Right renal cortex interstitium (tissue), 3 donors: ENCODE measurements at places on chromosomes 12 and 14.

- DNase-seq, result no peak
Measured at GRCh38 chr14:76664790-76665189, 96.5 kb upstream of the VASH1 start.

GRCh38 chr12:87687362-87687761 lies 341.8 kb downstream of the C12orf50 start:
- DNase-seq, result no peak

- DNase-seq, result no peak
Measured at GRCh38 chr14:36524220-36524837, 4.3 kb upstream of the NKX2-1 start.

DNA sequence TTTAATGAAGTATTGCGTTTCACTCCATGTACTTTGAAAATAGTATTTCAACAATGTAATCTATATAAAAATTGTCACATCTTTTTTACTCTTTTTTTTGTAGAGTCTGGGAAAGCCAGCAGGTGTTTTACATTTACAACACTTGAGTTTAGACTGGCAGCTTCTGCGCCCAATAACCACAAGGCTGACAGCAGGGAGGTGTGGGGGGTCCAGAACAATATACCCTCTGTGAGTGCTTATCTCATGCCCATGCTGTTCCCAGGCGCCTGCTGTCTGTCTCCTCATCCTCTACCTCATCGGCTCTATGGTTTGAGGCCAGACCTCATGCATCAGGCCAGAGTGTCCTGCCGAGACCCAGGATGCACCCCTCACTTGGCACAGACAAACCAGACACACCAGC lies 24.9 kb downstream of the FBRSL1 start:
- DNase-seq, result no peak

DNA sequence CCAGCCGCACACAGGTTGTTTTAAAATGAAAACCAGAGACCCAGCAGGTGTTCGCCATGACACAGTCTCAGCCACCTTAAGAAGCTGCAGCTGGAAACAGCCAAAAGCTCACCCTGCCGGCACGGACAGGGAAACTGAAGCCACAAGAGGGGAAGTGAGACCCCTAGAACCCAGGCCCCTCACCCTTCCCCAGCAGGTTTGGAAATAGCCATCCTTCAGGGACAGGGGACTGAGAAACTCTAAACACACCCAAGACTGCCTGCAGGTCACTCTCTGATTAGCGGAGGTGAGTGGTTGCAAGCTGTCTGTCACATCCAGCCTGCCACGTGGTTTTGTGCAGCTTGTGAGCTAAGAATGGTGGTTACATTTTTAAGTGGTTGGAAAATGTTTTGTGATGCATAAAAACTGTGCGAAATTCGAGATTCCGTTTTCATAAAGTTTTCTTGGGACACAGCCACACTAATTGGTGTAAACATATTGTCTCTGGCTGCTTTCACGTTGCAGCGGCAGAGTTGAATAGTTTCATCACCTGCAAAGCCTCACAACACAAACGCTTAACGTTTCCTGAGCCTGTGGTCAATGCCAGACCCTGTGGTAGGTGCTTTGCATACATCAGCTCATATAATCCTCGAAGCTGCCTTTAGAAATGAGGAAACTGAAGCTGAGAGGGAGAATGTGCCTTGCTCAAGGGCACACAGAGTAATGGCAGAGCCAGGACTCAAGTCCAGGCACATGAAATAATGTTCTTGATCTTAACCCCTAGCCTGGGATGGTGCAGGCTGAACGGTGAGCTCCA lies 1.7 kb upstream of the SELPLG start:
- no peak for DNase-seq

DNA sequence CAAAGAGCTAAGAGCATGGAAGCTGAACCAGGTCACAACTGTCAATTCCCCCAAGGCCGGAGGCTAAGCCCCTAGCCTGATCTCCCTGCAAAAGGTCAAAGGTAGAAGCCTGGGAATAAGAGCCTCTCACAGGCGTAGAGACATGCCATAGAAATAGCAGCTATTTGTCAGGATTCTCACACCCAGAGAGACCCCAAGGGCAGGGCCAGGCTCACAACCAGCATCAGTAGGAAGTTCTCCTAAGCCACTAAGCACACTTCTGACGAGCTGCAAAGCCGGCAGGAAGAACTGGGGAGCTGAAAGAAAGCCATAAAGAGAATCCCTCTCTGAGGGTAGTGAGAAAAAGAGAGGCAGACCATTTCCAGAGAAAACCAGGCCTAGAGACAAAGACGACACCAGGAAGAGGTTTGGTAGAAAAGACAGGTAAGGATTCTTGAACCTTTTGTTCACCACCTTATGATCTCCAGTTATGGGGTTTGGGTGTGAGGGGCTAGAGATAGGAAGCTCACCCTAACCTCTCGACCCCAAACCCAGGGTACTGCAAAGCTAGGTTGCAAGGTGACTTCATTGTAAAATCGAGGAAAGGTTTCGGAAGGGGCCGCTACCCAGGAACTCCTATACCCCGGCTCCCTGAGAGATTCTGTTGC lies 1.0 kb downstream of the SMARCC2 start:
- no peak for DNase-seq

GRCh38 chr12:66242311-66242710 lies 53.3 kb downstream of the IRAK3 start:
- DNase-seq, result no peak

- no peak for DNase-seq
Measured at GRCh38 chr12:27906658-27907473, 65.7 kb downstream of the PTHLH start.

DNA sequence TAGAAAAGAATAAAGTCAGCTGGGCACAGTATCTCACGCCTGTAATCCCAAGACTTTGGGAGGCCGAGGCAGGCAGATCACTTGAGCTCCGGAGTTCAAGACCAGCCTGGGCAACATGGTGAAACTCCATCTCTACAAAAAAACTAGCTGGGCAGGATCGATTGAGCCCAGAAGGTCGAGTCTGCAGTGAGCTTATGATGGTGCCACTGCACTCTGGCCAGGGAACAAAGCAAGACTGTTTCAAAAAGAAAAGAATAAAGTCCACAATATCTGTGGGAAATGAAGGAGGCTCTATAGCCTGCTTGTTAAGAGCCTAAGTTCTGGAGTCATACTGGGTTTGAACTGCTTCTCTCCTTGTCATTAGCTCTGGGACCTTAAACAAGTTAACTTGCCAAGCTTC lies 7.9 kb downstream of the MAPK1IP1L start:
- no peak for DNase-seq

- no peak for DNase-seq
Measured at GRCh38 chr14:76729953-76730505, 31.2 kb upstream of the VASH1 start.

DNA sequence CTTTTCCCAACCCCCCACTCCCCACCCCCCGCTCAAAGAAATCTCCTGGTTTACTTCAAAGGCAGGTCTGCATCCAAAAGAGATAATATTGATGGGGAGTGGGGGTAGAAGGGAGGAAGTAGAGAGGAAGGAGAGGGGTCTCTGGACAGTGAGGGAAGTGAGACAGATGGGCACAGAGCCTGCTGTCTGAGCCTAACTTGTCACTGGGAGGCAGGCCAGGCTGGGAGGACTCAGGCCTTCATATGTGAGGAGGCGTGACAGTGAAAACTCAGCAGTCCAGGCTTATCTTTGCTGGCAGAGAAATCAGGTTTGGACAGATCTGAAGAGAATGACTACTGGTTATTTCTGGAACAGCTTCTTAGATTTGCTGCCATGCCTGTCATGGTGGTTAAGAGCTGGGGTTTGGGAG lies 192.3 kb downstream of the NUAK1 start:
- no peak for DNase-seq

- no peak for DNase-seq
Measured at GRCh38 chr12:80277732-80278131, 166.3 kb upstream of the PTPRQ start.

DNA sequence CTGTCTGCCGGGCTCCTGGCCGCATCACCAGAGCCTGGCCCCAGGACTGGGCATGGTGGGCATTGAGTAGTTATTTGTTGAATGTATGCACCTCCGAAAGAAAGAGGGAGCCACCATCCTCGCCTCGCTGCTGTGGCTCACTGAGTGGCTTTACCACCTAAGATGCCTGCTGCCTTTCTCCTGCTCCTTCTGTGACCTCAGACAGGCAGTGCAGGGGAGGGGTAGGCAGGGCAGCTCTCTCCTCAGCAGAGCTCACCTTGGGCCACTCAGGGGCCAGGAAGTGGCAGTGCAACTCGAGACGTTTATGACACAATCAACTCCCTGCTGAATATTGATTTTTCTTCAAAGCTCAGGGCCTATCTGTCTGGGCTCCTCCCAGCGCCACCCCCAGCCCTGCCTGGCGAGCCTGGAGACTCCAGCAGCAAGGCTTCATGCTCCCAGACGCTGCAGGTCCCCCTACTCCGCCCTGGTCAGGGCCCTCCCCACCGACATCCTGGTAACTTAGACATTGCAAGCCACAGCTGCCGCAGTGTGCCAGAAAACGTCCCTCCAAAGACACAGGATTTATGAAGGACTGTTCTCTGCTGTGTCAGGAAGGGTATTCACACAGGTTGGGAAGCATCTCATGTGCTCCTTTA lies 84.3 kb upstream of the DIO3 start:
- DNase-seq, result no peak

DNA sequence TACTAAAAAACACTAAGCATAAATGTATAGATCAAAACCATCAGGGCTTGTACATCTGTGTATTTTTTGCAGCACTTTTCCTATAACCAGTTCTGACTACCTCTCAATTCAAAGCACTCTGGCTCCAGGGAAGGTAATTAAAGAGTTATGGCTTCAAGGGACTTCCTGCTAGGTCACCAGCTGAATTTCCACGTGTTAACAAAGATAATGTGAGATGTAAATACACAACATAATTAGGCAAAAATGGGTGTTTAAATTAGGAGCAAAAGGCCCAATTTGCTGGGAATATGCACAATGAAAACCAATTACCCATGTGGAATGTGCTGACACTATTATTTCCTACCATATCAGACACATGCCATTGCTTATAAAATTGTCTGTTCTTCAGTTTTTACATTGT lies 513.4 kb upstream of the FLRT2 start:
- no peak for DNase-seq

GRCh38 chr14:21902561-21903181 lies 229.1 kb upstream of the OR4E1 start:
- DNase-seq, result no peak

DNA sequence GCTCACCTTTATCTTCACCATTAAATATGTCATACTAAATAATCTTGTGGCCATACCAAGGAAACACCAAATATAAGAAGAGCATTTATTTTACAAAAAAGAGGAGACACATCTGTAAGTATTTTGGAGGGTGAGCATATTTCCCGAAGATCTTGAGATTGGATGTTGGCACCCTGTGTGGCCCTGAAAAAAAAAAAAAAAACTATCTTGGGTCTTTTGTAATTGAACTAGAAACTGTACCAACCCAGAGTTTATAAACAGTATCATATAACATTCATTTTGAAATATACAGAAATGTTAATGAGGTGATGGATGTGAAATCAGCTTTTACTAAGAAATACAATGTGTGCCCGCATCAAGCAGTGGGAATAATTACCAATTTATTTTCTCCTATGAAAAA lies 104.0 kb upstream of the FRMD6 start:
- DNase-seq, result no peak

GRCh38 chr12:93868771-93869170 lies 191.6 kb downstream of the CRADD start:
- DNase-seq, result no peak

DNA sequence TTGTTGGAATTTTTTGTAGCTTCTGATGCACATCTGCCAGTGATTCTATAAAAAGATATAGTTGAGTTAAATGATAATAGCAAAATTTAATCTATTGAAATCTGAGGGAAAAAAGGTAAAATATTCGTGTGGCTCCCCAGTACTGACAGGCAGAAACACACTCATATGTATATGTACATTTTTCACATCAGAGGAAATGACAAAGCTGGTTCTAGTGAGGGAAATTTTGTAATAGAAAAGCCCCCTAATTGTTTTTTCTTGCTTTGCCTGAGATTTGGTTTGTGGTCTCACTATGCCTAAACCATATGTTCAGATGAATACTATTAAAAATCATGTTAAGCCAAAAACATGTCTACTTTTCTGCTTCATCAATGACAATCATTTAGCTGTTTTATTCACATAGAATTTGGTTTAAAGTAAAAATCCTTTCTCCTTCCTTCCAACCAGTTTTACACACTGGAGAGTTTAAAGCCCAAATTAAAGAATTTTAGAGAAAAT lies 203.5 kb downstream of the ANO6 start:
- DNase-seq, result no peak

DNA sequence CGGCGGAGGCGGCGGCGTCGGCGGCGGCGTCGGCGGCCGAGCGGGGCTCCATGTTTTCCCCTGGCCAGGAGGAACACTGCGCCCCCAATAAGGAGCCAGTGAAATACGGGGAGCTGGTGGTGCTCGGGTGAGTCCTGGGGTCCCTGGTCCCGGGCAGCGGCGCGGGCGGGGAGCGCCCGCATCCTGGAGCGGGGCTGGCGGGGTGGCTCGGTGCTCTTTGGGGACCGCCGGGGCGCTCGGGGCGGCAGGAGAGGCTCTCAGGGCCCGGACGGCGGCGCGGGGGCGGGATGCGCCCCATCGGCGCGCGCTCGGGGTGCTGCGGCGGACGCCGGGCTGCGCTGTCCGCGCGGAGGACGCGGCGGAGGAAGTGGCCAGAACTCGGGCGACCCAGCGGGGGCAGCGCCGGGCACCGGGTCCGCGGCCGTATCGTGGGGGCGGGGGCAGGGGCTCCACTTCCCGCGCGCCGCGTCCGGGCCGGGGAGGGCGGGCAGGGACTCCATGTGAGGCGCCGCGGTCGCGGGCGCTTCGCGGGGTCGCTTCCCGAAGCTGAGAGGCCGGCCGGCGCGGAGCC lies 485 bp downstream of the PELI2 start:
- no peak for DNase-seq

DNA sequence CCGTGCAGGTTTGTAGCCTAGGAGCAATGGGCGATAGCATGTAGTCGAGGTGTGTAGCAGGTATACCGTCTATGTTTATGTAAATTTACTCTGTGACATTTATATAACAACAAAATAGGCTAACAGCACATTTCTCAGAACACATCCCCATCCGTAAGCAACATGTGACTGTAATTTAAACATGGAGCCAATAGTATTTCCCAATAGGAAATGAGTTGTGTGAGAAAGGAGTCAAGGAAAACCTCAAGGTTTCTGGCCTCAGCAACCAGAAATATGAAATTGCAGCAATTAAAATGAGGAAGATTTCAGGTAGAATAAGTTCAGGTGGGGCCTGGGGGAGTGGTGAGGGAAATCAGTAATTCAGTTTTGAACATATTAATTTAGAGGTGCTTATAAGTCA lies 136.0 kb downstream of the MSRB3 start:
- no peak for DNase-seq
